ENCODE measurements at places on chromosomes 7 and 10.

DNA sequence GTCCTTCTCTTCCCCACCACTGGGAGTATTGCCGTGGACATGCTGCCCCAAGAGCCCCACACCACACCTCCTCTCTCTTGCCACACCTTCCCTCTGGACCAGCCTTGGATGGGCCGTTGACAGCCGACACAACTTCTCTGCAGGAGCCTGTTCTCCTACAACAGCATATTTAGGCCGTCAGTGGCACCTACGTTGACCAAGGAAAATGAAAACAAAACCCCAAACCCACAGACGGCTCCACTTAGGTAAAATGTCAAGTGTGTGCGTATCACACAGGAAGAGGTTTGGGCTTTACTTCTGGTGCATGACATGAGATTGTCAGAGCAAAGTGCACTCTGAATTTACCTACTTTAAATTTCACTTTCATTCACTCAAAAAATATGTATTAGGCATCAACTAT, 246.6 kb downstream of the ZMYND11 start:
- no peak for DNase-seq

DNA sequence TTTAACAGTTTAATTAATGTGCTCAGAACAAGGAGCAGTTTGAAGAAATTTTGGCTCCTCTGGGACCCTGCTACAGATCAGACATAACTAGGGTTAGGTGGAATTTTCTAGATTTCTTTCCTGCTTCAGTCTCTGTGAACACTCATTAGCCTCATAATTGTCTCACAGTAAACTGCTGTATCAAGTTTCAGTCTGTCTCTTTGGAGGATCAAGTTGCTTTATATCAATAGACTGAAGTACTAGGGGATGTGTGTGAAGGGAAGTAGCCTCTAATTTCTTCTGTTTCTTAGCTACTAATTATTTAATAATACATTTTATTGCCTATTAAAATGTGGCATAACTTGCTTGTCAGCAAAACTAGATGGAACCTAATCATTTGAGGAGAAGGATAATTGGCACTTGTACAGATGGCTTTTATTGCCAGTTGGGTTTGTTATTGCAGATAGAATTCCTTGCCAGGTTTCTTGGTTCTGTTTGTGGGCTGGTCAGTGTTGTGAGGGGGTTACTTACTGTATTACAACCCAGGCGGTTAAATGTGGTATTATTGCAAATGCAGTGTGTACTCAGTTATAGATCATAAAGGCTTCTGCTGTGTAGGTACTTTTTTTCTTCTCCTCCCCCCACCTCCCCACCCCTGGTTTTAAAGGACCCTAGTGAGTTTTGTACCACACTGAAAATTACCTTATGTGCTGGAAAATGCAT, 758.0 kb downstream of the AUTS2 start:
- no peak for DNase-seq

- DNase-seq, result no peak
Measured at GRCh38 chr7:77566421-77566820, 29.3 kb downstream of the PTPN12 start.

DNA sequence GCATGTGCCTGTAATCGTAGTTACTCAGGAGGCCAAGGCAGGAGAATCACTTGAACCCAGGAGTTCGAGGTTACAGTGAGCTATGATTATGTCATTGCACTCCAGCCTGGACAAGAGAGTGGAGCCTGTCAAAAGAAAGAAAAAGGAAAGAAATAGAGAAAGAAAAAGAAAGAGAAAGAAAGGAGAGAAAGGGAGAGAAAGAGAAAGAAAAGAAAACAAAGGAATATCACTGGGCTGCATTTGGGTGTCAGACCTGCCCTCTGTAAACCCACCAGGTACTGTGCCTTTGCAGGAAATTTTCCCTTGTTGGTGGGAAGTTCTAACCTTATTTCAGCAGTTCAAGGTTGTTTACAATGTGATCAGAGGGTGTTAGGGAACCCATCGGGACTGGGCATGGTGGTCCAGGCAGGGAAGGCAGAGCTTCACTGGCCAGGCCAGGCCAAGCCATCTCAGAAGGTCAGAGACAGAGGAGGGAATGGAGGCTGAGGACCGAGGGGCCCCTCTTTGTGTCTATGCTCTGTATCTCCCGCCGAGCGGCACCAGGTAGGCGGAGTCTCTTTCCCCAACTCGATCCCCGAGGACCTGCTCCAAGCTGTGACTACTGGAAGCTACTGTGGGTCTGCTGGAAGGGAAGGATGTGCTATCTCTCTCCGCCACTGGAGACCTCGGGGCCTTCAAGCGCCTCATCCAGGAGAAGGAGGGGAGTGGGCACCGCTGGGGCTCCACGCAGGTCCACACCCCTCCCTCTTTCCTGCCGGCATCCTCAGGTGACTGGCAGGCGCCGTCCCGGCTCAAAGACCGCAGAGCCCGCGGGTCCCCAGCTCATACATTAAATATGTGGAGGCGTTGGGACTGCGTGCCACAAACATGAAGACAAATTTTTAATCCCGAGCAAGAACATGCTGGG, 15.2 kb upstream of the KAZALD1 start:
- DNase-seq, result no peak

GRCh38 chr7:77859343-77859742, 60.8 kb downstream of the PHTF2 start:
- no peak for DNase-seq

DNA sequence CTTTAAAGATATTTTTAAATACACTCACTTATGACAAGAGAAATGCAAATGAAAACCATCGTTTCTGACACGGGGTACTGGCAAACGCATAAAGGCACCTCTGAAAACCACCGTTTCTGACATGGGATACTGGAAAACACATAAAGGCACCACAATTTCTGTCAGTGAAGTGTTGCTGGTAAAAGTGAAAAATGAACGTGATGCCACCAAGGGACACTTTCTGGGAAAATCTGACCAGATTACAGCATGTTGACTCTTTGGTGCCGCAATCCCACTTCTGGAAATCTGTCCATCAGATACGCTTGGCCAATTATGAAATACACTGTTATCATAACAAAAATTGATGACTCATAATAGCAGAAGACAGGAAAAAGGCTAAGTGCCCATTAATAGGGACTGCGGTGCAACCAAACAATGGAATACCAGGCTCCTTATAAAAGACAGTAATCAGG, 131.7 kb downstream of the ZMYND11 start:
- DNase-seq, result no peak

DNA sequence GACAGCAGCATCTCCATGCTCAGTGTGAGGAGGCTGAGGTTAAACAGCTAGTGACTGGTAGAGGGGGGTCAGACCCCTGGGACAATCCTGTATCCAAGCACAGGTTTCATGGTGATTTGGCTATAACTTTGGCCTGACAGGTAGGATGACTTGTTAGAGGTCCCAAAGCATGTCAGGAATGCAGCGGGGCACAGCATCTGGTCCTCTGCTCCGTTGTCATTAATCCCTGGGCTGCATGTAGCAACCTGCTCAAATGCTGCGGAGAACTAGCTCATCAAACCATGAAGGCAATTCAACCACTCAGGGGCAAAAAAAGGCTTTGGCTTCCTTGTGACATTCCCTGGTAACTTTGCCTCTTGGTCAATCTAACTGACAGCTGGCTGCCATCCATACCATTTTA, 26.8 kb downstream of the WNT2 start:
- no peak for DNase-seq

DNA sequence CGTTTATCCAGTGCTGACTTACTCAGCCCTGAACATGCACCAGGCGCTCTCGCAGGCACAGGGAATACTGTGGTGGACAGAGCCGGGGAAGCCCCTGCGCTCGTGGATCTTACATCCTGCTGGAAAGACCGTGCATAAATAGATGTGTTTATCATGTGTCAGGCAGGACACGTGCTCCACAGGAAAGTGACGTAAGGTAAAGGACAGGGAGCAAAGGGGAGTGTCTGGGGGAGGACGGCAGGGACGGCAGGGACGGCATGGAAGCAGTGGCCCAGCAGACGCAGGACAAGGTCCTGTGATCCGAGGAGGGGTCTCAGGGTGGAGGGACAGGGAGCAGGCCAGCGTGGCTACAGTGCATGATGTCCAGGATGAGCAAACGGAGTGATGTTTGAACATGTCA, 410.5 kb downstream of the PAXIP1 start:
- DNase-seq, result no peak

- DNase-seq, result no peak
Measured at GRCh38 chr10:497898-498451, 191.5 kb downstream of the DIP2C start.

GRCh38 chr7:68833422-68833821, 764.9 kb upstream of the AUTS2 start:
- DNase-seq, result no peak

- no peak for DNase-seq
Measured at GRCh38 chr10:60271319-60272040, 118.2 kb downstream of the ANK3 start.

DNA sequence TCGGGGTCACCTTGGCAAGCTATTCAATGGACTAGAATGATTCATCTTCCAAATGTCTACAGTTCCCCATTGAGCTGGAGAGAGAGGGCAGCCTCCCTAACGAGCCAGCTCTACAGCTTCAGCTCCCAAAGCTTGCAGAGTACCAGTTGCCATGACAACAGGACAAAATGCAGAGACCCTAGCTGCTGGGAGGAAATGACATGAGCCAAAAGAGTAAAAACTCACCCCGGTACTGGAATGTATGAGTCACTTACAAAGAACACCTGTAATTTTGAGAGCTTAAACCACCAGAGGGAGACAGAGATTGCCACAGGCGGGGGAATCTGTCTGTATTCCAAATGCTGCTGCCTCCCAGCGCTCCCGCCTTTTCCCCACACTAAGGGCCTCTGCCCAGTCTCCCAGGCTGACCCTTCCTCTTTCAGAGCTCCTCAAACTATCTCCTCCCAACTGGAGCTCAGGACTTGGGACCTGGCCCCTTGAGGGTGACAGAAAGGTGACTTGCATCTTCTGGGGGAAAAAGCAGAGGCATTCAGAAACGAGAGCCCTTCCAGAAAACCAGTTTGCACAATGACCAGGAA, 95.5 kb downstream of the CUL2 start:
- DNase-seq, result peak; percentile 11

DNA sequence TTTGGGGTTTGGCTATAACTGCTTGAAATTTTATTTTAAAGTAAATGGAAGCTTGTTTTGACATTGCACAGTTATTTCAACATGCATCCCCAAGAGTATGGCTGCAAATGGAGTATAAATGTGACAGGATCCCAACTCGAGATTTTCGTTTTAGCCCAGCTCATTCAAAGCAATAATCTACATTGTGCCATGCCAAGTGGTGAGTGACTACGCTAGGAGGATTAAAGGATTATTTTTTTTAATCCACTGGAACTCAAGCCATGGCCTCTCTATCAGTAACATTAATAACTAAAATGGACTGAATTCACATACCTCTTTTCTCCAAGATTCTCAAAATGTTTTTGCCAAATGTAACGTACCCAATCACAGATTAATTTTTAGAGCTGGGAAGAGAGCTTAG, 60.6 kb upstream of the AUTS2 start:
- no peak for DNase-seq

- DNase-seq, result no peak
Measured at GRCh38 chr10:124708922-124709520, 35.2 kb downstream of the FAM53B start.

GRCh38 chr7:77944183-77945182, 145.9 kb downstream of the PHTF2 start:
- DNase-seq, result no peak

DNA sequence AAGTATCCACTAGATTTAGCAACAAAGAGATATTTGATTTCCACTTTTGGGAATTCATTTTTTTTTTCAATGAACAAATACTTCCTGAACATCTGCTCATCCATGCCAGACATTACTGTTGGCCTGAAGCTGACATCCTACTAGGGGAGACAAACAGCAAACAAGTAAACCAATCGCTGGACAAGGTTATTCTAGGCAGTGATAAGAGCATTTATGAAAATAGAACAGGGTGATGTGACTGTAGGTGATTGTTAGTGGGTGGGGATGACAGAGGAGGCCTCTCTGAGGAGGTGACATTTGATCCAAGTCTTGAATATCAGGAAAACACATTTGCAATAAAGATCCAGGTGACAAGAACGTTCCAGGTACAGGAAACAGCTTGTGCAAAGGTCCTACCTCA, 89.1 kb upstream of the FAM180A start:
- DNase-seq, result no peak

GRCh38 chr10:16905320-16905719, 88.1 kb upstream of the RSU1 start:
- no peak for DNase-seq
